Lower lobe of right lung (tissue), 2 donors: ENCODE measurements at places on chromosomes 12 and 14. TPM values are rescaled to one million over a fixed set of nuclear protein-coding genes. Genes with fewer than 3 reads are reported as not detected.

GRCh38 chr12:56574210-56574609 lies 52.6 kb downstream of the RBMS2 start:
- DNase-seq = no peak

The CCDC197 gene
- total RNA-seq = not detected

The MCRS1 gene
- total RNA-seq = 50.0 TPM

GRCh38 chr14:72552236-72552635 lies 341.7 kb downstream of the DPF3 start:
- no peak for DNase-seq

The TTC6 gene
- 9.2 TPM for total RNA-seq

DNA sequence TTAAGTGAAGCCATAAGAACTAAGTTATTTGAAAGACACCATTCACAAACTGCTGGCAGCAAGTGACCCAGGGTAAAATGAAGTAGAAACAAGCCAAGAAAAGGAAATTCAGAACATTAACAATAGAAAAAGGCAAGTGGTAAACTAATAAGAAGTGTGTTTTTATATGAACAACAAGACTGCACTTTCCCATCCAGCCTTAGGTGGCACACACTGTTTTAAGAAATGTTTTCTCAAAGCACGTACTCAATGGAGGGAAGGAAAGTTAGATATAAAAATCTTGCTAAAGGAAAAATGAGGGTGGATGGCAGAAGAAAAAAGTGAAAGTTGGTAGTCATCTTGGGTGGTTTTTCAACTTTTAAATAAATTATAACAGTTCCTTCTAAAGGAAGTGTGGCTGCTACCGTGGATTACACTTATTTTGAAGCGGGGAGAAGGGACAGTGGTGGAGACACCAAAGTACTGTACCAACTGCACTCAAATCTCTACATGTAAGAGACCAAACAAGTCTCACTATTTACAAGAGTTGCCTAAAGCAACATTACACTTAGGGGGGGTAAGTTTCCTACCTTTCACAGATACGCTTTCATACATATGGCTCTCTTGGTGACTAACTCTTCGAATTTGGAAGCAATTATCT lies 58.8 kb downstream of the SEL1L start:
- DNase-seq = no peak

GRCh38 chr12:29152981-29153630 lies 4.0 kb downstream of the FAR2 start:
- no peak for DNase-seq

The RASAL1 gene
- total RNA-seq = 0.41 TPM

The MSI1 gene
- total RNA-seq = 0.44 TPM

DNA sequence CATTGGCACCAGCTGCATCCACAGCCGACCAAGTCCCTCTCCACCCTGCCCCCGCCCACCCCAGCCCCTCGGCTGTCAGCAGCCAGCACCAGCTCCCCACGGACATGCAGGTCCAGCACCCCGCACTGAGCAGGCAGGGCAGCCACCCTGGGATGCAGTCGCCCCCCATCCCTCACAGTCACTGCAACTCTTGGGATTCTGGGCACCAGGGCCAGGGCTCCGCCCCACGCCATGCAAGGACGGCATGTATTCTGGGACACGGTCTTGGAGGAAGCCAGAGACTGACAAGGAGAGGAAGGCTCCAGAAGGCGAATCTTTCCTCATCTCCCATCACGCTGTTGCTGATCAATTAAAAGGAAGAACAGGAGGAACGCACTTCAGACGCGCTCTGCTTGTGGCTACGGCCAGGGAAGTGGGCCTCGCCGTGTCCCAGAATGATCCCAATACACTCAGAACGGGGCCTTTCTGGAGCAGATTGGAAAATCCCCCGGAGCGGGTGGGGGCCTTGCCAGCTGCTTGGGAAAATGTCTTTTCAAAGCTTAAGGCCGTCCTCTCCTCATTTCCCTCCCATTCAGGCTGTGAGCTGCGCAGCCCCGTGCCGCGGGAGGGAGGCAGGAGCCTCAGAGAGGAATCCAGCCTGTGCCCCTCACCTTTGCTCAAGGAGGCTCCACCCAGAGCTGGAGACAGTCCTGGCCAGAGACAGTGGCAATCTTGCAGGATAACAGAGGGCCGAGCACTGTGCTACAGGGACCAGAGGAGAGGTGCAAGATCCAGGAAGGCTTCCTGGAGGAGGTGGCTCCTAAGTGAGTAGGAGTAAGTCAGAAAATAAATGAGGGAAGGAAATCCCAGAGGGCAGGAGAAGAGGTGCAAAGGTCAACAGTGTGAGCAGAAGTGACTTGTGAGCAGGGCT lies 54.1 kb upstream of the DIO3 start:
- DNase-seq = peak; percentile 31

DNA sequence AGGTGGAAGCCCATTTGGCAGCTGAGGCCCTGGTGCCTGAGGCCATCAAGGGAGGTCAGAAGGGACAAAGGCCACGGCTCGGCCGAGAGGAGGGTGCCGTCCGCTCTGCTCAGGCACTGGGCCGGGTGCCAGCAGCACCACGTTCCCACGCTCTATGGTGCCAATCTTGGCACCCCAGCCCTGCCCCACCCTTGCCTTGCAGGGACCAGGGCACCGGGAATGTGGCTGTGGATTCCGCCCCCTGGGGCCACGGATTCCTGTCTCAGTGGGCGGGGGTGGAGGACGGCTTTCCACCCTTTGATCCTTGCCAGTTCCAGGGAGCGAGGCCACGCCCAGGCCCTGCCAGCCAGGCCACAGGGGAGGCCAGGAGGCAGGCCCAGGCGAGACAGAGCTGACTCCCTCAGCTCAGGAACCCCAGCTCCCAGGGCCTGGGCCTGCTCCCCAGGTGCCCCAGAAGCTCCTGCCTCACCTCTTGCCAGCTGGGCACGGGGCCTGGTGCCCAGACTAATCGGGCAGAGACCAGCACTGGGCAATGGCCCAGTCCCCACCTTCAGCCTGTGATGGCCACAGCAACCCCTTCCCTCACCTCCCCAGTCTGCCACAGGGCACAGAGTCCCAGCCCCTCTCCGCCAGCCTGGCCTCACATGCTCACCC lies 26.4 kb upstream of the GPR132 start:
- peak; percentile 91 for DNase-seq

DNA sequence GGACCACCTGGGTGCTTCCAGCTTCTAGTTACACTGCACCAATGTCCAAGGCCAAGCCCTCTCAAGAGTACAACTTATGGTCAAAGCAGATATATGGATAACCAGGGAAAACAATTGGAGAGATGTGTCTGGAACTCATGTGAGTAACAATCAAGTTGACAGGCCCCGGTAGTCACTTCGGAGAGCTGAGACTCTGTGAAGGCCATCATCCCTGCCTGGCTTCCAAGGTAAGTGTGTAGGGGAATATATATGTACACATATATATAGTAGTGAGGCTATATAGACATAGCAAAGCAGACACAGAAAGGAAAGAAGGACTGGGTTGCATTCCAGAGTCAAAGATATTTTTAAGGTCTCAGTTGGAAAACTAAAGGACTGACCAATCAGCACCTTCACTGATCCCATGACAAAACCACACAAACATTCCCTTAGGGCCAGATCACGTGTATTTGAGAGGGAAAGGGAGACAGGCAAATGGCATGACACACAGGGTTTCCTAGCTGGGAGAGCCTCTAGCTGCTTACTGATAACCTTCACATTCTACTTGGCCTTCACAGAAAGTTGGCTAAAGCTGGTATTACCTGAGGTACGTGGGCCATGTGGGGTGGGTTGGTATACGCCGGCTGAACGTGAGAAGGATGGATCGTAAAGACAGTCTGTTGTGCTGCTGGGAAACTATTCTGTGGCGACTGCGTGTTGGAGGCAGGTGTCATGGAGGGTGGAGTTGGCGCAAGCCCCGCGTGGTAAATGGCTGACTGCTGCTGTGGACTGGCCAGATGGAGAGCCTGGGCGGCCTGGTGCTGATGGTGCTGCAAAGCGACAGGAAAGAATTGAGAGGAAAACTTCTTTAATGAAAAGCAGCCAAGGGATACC lies 50.0 kb downstream of the SH2B3 start:
- no peak for DNase-seq

DNA sequence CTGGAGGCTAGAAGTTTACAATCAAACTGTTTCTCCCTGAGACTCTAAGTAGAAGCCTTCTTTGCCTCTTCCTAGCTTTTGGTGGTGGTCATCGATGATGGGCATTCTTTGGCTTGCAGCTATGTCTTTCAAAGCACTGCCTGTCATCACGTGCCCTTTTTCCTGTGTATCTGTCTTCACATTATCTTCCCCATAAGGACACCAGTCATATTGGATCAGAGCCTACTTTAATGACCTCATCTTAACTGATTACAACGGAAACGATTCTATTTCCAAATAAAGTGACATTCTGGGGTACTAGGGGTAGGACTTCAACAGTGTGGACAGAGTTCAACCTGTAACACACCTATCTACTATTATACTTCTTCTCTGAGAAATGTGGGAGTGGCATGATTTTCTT lies 31.1 kb upstream of the IFNG-AS1 start:
- DNase-seq = no peak

The SMCO2 gene
- total RNA-seq = 0.47 TPM

- no peak for DNase-seq
Measured at GRCh38 chr14:81352413-81352812, 47.7 kb downstream of the STON2 start.

DNA sequence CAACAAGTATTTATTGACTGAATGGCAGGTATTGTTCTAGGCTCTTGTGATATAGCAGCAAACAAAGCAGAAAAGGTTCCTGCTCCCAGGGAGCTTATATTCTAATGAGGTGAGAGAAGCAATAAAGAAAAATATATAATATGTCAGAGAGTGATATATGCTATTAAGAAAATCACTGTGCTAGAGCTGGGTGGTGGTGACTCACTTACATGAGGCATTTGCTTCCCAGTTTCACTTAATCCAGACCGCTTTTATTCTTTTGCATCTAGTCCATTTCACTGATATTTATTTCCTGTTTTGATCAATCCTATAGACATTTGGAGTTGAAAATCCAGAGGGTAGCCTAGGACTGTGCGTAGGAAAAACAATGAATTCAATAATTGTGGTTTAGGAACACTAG lies 17.5 kb downstream of the TRHDE start:
- DNase-seq = no peak

The ATP5MC2 gene
- total RNA-seq = 264 TPM

DNA sequence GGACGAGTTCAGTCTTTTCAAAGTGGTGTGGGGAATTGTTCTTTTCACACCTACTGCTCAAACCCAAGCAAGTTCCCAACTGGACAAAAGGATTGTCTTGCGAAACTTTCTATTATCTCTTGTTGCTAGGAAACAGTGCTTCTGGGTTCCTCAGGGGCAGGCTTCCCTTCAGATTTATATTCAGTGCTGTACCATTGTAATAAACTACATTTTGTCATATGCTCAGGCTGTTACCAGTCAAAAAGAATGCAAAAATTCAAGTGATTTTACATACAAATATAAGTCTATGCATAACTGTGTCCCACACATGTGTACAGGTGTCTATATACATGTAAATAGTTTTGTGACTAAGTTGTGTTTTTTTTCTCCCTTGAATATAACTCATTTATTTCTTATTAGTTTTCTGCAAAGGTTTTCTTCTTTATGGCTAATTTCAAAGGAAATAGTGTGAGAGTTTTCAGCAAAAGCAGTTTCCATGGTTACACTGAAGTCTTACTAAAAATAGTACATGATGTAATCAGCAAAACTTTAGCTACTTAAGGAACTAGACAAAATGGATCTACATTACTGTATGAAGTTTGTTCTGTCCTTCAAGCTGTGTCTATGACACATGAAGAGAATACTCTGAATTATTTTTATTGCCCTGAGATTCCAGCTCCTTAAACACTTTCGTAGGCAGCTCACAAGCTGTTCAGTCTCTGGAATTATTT lies 430.2 kb upstream of the TMPO start:
- DNase-seq = no peak

The SYCP3 gene
- total RNA-seq = 0.71 TPM

GRCh38 chr14:88562831-88563686 lies at the start of gene ZC3H14:
Gene ZC3H14 (plus strand): TSS chr14:88563037. CDS start chr14:88563134, 97 bp downstream.
- peak; percentile 87 for DNase-seq

- no peak for DNase-seq
Measured at GRCh38 chr14:25944020-25944419, 653.8 kb downstream of the NOVA1 start.

DNA sequence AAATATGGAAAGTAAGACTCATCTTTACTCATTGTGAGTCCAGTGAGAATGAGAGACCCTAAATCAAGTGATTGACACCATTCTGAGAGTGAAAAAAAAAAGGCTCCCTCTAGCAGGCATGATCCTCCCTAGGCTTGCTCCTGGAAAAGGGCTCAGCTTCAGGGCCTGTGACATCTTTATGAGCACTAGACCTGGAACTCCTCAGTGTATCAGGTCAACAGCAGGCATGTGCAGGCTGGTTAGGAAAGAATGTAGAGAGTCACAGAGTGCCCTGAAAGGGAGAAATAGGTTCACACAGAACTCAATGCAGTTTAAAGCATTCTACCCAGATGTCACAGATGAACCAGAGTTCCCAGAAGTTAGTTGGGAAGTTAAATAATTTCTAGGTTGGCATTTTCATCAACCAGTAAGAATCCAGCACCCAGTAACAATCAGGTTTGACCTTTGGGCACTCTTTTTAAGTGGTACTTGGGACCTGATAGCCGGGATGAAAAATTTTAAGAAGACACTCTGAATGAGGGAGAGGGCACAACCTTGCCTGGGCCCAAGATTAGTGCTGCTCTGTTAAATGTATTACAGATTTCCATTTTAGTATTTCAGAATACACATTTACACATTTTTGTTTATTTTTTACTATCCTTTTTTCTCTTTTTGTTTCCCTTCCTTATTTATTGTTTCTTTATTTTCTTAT lies 828.8 kb downstream of the C12orf50 start:
- no peak for DNase-seq

- no peak for DNase-seq
Measured at GRCh38 chr12:38838056-38838850, 67.1 kb downstream of the CPNE8 start.

GRCh38 chr14:32345311-32345791 lies 16.3 kb downstream of the AKAP6 start:
- DNase-seq = no peak

- DNase-seq = no peak
Measured at GRCh38 chr14:101230851-101231550, 327.5 kb upstream of the RTL1 start.

The RNU7-1 gene
- not detected for total RNA-seq

The FLVCR2 gene
- total RNA-seq = 42.4 TPM

The PPM1H gene
- 6.8 TPM for total RNA-seq

The FBXL14 gene
- 16.6 TPM for total RNA-seq

- peak; percentile 29 for DNase-seq
Measured at GRCh38 chr12:34391771-34392581, 369.7 kb downstream of the ALG10 start.

The NFE2 gene
- 13.5 TPM for total RNA-seq

GRCh38 chr14:20494935-20495766 lies 10.2 kb upstream of the RNASE10 start:
- no peak for DNase-seq
